ENCODE measurements at places on chromosomes 1 and 21.

DNA sequence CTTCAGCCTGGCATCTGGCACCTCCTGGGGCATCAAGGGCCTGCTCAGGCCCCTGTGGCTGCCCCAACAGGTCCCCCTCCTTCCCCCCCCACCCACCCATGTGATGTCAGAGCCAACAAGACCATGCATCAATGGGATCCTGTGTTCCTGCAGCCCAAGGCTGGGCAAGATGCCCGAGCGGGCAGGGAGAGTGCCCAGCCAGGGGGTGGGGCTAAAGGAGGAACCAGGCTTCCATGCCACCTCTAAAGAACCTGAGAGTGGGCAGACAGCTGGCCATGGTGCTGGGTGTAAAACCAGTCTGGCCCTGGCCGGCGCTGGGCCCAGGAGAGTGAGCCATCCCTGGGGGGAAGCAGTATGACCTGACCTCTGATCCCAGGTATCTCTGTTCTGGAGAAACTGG is 7.6 kb downstream of the COL16A1 start:
- no peak for DNase-seq

GRCh38 chr1:33289858-33290154 is 31.1 kb downstream of the A3GALT2 start:
- DNase-seq: no peak

DNA sequence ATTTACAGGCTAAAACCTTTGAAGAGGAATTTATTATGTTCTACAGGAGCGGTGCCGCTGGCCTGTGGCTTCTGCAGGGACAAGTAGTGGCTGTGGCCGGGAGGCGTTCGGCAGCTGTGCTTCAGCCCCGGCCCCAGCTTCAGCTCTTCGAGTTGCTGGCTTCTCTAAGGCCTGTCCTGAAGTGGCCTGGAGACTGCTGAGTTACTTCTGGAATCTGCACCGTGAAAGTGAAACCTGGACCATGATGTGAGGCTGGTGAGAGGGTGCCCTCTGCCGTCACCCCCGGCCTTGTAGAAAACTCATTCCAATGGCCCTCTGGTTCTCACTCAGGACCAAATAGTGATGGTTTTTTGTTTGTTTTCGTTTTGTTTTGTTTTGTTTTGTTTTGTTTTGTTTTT is 48.1 kb downstream of the PRKCZ start:
- no peak for DNase-seq

DNA sequence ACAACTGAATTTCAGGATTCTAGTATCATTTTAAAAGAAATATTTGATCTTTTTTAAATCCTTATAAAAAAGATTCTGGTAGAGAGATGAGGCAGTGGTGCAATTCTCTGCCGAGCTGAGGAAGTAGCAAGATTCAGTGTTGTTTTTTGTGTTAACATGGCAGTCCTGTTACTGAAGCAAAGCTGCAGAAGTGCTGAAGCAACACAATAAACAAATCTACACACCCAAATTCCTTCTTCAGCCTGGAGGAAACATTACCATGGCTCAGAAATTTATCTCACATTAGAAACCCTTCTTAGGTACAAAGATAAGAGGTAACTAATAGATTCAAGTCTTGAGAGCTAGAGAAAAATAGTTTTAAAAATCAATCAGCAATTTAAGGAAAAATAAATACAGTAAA is 216.0 kb downstream of the DENND1B start:
- no peak for DNase-seq

GRCh38 chr1:180097326-180097605 is 57.4 kb upstream of the QSOX1 start:
- no peak for DNase-seq

DNA sequence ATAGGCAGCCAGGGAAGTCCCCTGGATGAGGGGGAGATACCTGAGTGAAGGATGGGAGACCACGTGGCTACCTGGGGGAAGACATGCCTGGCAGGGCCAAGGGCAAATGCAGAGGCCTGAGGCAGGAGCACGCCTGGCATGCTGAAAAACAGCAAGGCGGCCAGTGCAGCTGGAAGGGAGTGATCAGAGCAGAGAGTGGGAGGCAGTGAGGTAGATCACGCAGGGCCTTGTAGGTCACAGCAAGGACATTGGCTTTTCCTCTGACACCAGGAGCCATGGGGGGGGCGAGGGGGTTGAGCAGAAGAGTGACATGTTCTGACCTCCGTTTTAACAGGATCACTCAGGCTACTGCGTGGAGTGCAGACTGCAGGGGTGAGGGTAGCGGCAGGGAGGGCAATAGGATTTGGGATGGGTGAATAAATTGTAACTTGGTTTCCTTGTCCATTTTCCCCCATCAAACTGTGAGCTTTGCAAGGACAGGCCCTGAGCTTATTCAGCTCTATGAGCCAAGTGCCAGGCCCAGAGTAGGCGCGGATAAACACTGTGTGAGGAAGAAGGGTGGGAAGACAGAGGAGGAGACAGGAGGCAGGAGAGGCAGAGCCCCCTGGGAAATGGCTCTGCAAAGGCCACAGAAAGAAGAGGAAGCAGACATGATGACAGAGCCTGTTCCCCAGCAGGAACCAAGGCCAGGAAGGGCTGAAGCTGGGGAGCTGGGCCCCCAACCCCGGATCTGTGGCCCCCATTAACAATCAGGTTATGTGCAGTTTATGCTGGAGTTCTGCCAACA is 16.6 kb downstream of the IFI6 start:
- DNase-seq: no peak

- no peak for DNase-seq
Measured at GRCh38 chr1:19888112-19888511, 5.9 kb downstream of the OTUD3 start.

GRCh38 chr1:3036447-3037280 is 15.4 kb downstream of the ACTRT2 start:
- DNase-seq: no peak

GRCh38 chr1:212584092-212584886 is 24.3 kb upstream of the ATF3 start:
- no peak for DNase-seq

DNA sequence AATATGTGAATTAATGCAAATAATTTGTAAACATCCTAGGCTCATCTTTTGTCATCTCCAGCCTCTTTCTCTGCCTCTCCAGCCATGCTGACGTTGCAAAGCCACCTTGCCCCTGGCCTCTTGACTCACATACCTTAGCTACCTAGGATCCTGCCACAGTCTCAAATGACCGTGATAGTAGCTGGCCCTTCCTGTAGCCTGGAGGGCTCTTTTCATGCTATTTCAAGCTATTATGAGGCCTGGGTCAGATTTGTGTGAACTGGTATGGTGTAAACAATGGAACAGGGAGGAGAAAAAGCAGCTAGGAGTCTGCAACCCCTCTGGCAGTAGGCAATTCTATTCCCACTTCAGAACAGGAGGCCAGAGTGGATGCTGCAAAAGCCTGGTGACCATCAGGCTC is 337.7 kb downstream of the DISC1 start:
- DNase-seq: no peak

- no peak for DNase-seq
Measured at GRCh38 chr1:18145851-18146618, 38.4 kb downstream of the IGSF21 start.

DNA sequence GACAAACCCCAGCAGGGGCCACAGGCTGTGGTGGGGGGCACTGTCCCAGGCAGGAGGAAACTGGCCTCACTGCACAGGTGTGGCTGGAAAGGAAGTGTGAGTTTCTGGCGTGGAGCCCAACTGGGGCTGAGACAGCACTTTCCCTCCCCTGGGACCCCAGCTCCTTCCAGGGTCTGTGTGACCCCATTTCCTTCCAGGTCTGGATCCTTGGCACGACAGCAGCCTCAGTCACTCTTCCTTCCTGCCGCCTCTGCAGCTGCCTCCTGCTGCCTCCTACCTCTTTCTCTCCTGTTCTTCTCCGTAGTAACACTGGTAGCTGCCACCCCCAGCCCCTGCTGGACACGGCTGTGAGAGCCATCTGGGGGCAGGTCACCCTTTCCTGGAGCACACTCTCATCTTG is 88.0 kb downstream of the SIK1 start:
- DNase-seq: no peak

DNA sequence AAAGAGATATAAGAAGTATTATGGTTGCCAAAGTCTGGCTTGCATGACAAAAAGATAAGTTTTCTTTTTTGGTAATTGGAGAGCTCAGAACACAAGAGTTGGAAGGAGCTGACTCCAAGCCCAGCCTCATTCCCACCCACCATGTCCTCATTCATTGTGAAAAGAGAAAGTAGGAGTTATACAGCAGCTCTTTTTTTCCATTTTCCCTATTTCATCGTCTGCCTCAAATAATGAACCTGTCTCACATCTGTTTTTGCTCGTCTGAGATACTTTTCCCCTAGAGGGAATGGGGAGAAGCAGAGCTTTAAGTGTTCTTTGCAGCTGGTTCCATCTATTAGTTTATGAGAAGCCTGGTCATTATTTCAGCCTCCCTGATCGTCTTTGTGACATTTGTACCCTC is 34.7 kb downstream of the AGT start:
- DNase-seq: no peak

Data from activated CD4-positive, alpha-beta T cell treated with anti-CD3 and anti-CD28 coated beads, Interleukin-2, amount 50 U/mL, for 24 hours (primary cell).